ENCODE measurements at places on chromosomes 4 and X.

DNA sequence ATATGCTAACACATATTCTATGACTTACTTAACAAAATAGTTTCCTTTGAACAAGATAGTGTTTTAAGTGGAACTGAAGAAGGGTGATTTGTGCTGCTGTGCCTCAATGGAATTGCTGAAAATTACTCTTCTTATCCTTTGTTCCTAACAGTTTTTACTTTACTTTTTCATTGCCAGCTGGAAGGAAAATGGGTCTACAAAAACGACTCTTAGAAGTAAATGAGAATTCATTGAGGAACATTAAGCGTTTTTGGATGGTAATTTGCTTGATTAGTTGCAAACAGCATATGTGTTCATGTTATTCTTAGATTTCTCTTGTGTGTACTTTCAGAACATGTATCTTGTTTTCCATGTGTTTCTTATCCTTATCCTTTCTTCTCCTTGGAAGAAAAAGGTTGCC lies 170.4 kb upstream of the VEGFC start:
- no peak for DNase-seq

DNA sequence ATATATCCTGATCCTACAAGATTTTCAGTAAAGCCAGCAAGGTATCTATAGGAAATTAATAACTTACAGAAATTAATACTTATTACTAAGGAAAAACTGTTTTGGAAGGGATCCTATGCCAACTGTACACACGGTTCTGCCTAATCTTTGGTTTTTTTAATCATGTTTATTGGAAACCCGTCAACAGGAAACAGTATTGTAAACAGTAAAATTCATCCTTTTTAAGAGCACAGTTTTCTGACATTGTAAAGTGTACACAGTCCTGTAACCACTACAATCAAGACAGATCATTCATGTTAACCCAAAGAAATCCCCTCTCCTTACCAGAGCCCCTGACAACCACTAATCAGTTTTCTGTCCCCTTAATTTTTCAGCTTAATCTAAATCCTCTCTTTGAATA lies 9.9 kb downstream of the ABCG2 start:
- no peak for DNase-seq

- no peak for DNase-seq
These were observed 26.1 kb upstream of the CXCL13 start for GRCh38 chr4:77579406-77580076.

- no peak for DNase-seq
These were observed 5.8 kb upstream of the TMEM271 start for GRCh38 chr4:581753-582361.

DNA sequence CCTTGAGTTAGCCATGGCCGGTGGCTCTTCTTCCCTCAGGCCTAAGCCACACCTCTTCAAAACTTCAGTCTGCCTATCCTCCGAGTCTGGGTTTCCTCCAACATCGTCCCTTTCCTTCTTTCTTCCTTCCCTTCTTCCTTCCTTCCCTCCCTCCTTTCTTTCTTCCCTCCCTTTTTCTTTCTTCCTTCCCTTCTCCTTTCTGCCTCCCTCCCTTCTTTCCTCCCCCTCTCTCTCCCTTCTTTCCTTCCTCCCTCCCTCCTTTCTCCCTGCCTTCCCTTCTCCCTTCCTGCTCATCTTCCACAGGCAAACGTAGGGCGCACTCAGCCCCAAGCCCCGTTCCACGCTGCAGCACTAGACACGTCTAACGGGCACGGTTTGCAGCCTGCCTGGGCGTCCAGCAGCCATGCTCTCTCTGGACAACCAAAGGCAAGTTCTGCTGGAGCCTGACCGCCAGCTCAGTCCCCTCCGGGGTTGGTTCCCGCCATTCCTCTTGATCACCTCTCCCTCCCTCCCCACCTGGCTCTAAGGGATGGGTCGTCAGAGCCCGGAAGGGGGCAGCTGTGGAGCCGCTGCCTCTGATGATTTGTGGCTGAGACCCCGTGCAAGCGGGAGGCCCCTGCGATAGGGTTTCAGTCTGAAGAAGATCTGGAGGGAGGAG lies 34.1 kb upstream of the CLDN24 start:
- no peak for DNase-seq

DNA sequence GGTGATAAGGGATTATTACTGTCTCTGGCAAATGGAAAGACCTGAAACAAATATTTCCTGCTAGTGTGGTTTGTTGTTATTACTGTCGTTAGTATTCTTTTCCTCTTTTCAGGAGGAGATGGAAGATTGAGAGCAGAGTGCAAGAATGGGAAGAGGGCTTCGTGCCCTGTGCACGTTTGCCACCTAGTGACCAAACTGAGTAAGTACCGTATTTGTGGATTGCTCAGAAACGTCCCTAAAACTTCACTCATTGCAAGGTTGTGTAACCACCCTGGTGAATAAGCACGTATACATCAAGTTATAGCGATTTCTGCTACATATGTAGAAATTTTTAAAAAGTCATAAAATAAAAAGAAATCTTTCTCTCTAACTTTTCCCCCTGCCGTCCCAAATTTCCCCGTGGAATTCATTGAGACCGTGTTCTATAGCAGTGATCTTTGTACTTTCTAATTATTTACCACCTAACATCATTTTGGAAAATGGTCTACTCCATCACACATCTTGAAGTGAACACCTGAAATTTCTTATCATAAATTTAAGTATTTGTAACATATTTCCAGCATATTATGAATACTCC lies 24.3 kb downstream of the LINC00632 start:
- no peak for DNase-seq

GRCh38 chr4:76591992-76592391 lies 157.0 kb downstream of the SHROOM3 start:
- no peak for DNase-seq

DNA sequence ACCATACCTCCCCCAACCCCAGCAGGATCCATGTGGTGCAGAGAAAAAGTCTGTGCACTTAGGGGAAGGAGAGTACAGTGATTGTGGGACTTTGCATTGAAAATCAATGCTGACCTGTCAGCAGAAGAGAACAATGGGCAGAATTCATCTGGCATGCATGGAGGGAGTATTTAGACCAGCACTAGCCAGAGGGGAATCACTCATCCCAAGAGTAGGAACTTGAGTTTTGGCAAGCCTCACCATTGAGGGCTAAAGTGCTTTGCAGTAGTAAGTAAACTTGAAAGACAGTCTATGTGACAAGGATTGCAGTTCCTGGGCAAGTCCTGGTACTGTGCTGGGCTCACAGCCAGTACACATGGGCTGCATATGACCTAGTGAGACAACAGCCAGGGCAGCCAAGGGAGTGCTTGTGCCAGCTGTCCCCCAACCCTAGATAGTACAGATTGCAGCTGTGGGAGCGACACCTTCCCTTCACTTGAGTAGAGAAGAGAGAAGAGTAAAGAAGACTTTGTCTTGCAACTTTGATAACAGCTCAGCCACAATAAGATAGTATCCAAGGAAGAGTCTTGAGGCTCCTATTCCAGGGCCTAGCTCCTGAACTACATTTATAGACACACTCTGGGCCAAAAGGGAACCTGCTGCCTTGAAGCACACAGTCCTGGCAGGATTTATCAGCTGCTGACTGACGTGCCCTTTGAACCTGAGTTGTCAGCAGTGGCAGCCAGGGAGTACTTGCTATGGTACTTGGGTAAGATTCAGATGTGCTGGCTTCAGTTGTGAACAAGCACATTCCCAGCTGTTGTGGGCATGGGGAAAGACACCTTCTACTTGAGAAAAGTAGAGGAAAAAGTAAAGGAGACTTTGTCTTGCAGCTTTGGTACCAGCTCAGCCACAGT lies 48.7 kb downstream of the HDX start:
- no peak for DNase-seq

DNA sequence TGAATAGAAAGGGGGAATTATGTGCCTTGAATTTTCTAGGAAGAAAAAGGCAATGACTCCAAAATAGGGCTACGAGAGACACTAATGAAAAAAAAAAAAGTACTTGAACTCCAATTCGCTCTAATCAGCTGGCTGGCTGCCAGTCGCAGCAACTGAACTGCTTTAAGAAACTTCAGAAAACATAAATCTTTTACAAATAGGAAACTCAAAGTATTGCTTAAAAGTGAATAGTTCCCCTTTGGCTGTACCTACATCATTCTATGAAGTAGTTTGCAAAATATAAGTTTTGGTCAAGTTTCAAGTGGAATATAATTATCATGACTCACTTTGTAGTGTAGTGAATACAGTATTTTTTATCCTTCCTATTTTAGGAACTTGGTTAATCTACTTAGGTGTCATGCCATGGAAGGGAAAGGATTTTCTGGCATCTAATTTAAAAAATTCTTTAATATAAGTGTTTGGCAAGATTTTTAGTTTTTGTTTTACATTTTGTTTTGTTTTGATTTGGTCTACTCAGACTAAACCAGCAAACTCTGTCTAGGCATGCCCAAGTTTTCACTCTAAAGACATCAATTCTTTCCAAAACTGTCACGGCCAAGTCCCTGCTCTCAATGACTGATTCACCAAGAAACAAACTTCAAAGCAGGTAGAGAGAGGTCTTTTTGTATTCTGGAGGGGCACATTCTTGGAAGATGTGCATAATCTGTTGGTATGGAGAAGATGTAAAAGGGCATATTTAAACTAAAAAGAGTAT lies 382.4 kb upstream of the GALNT7 start:
- no peak for DNase-seq

DNA sequence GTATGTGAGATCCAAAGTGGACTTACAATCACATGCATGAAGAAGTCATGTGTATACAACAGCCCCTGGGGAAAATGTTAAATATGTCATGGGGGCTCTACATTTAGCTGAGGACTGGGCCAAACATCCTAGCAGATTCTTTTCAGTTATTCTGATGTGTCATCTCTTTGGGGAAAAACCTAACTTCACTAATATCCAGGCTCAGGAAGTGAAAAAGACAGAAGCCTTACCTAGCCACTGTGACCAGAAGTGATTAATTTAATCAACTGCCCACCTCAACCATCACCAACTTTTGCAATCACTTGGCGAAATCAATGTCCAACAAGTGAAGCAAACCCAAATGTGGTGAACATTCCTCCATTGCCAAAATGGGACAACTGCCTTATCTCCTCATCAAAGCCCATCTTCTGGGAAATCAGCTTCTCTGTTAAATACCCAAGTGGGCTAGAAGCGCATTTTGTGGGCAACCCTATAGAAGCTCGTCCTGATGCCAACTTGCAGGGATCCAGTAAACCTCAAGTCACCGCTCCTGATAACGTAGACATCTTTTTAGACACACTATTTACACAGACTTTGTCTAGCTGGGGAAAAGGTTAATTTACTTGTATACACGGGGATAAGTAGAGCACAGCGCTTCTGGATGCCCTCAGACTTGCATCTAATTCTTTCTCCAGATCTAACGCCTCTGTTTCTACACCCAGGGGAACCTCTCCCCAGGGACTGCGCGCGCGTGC lies 1.4 kb upstream of the HHIP start:
- no peak for DNase-seq

GRCh38 chr4:35516102-35516501 lies 728.2 kb downstream of the ARAP2 start:
- no peak for DNase-seq

DNA sequence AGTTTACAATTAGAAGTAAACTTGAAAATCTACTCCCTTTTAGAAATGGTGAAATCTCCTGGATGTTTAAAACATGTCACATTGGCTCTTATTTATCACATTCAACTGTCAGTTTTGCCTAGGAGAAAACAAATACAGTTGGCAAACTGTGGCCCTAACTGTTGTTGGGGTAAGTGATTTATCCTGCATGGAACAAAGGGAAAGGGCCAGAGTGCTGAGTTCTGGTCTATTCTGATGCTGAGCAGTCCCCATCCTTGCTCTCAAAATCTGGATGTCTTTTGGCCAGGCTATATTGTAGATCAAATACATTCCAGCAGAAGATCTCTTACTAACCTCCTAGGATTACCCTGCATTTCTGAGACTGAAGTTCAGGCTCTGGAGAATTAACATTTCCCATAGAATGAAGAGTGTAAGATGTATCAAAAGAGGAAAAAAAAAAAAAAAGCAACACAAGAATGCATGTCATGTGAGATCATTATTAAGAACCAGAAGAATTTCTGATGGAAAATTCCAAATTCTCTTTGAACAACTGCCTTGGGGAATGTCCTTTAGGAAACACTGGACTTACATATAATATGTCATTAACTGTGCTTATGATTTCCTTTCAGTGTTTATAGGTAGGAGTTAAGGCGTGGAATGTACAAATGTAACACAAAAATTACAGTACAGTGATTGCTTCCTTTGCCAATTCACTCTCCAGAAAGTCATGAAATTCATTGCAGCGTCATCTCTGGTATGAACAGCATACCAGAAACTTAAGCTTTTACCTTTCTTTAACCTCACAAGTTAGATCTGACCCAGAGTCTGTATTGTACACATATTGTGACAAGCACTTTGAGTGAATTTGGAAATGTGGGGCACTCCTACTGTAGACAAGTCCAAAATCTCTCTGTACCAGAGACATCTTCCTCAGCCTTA lies 1012.5 kb upstream of the LCORL start:
- no peak for DNase-seq

DNA sequence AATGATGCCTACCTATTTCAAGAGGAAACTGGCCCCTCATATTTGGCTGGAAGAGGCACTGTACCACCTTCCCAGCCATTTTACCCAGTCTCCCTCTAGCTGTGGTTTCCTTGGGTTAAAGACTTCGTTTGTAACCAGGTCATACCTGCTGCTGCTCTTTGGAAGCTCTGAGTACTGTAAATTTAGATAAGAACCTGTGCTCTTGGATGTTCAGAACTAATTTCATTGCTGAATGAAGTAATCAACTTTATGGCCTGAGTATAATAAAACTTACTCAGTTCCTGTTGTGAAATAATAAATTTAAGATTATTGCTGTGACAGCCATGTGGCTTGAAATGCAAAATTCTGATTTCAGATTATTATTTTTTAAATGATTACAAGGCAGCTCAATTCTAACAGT lies 12.2 kb downstream of the MTTP start:
- no peak for DNase-seq

- no peak for DNase-seq
These were observed 61.1 kb upstream of the RBMX start for GRCh38 chrX:136941396-136942337.

- DNase-seq: no peak
These were observed 1646.9 kb upstream of the ADGRL3 start for GRCh38 chr4:59553063-59553720.

GRCh38 chr4:48718818-48719465 lies 61.1 kb downstream of the FRYL start:
- no peak for DNase-seq

DNA sequence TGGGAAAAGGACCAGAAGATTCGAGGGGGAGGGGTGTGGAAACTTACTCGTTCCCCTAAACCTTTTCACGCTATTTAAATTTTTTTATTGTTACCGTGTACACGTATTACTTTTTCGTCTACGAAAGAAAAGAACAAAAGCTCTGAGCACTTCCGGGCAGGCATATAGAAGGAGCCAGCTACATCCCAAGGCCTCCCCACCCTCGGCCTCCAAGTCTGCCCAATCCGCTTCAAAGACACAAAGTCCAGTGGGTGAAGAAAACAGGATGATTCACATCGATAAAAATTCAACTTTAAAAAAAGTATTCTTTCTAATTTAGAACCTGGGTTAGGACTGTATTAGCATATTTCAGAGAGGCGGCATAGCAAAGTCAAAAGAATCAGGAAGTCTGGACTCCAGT lies 23.1 kb downstream of the SEL1L3 start:
- DNase-seq: no peak

Measured in effector CD8-positive, alpha-beta T cell (primary cell).